HFFc6 (cell line): ENCODE measurements at places on chromosomes 11 and 22. TPM values are rescaled to one million over a fixed set of nuclear protein-coding genes. Genes with fewer than 3 reads are reported as not detected.
A peak's percentile ranks its signal among the peaks of the same experiment; 100 is the strongest.

TSGA10IP gene
- 0.31 TPM in 1 of 3 replicates, not detected in the others for total RNA-seq

DNA sequence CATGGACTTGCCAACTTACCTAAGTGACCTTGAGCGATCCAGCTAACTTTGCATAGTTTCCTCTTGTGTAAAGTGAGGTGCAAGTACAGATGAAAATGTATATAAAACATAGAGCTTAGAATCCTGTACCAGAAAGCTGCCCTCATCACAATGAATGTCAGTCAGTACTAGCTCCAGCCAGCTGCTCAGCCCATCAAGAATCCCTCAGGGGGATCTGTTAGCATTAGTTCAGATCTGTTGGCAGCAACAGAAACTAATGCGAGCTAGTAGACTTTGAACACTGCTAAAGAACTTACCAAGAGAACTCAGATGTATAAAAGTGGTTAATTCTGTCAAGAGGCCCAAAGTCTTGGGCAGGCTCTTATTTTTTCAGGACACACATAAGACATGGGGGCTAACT is 6.3 kb upstream of the C11orf91 start:
- no peak for DNase-seq

PGA5 gene
- not detected in 3 replicates for total RNA-seq

- DNase-seq: no peak
Observed at GRCh38 chr22:50177537-50178470, 7.3 kb downstream of the PANX2 start.

GRCh38 chr11:2122222-2122906 is 16.8 kb downstream of the IGF2 start:
- DNase-seq: peak; percentile 35

GRCh38 chr22:48975886-48976285 is 851.8 kb downstream of the BRD1 start:
- DNase-seq: no peak

DNA sequence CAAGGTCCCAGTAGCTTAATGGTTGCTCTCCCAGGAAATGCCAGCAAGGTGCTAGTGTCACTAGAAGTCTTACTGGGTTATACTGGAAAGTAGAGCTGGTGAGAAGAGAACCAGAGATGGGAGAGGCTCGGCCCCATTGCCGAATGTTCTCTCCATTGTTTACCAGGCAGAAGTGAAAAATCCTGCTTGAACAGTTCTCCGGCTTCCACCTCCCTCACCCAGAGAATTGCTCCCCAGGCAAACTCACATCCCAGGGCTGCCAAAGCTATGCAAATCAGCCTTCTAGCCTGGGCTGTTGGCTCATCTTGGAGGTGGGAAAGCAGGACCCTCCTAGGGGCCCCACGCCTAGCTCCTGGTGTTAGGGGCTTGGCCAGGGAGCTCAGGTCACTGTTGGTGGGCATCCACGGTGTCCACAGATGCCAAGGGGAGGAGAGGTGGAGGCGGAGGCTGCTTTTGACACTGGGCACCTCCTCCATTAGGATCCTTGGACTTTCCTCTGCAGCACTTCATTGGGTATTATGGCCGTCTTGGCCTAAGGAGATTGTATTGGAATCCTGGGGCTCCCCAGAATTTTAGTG is 20.1 kb downstream of the POU2F3 start:
- DNase-seq: no peak

GRCh38 chr11:61403658-61404057 is 11.3 kb downstream of the TMEM216 start:
- no peak for DNase-seq

- no peak for DNase-seq
Observed at GRCh38 chr11:95284057-95285052, 53.4 kb upstream of the SESN3 start.

DNA sequence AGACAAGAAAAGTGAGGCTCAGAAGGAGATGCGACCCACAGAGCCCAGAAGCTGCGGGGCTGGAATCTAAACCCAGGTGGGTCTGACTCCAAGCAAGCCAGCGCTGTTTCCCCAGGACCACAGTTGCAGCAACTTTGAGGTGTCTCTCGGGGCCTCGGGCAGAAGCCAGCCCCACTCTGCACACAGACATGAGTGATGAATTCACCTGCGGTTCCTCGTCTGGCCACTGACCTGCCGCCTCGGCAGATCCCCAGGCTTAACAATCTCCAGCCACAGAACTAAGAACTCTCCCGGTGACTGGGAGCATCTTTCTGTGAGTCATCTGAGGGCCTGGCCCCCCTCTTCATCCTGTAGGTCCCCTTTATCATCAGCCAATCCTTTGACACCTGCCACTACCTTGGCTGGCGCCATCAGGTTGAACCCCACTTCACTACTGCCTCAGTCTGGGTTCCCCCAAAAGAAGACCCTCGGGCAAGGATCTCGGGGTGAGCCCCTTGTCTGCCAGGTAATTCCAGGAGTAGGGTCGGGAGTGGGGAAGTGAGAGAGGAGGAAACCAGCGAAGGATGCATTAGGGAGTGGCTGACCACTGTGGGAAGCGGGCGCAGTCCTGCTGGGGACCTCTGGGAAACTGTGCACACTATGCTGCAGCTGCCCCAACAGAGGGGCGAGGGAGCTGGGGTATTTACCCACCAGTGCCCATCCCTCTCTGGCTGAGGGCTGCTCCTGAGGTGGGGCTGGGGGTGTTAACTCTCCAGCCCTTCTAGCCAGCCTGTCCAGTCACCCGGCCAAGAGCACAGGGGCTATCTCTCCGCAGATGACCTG is 33.0 kb upstream of the MN1 start:
- no peak for DNase-seq

GRCh38 chr22:46736705-46737104 is 1.3 kb downstream of the CERK start:
- DNase-seq: no peak

MPZL3 gene
- 0.21 to 0.22 TPM in 2 of 3 replicates, not detected in the other for total RNA-seq

GRCh38 chr22:30969532-30970355 is 679 bp downstream of the TUG1 start:
- DNase-seq: peak; percentile 1

PIK3IP1 gene
- total RNA-seq: 9.3 to 11.3 TPM (median 9.6 TPM) in 3 replicates

HEPHL1 gene
- total RNA-seq: not detected in 2 replicates

UPK3A gene
- total RNA-seq: not detected in 3 replicates

BBOX1 gene
- not detected in 3 replicates for total RNA-seq

PLAAT5 gene
- not detected in 3 replicates for total RNA-seq

DNA sequence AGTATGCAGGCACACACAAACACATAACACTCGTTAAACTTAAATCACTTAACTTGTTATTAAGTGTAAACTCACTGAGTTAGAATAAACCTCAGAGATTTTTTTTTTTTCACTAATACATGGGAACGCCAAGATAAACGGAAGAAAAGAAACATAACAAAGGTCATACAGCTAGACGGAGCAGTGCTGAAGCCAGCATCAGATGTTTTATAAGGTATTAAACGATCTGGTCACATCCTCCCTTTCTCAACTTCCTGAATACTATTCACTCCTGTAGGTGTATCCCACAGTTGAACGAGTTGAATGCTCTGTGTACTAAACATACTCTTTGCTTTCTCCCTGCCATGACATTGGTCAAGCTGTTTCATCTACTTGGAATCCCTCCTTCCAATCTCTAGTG is 212.0 kb downstream of the SWAP70 start:
- DNase-seq: no peak

GRCh38 chr11:70418130-70418529 is 19.8 kb downstream of the CTTN start:
- no peak for DNase-seq

- DNase-seq: no peak
Observed at GRCh38 chr11:14374922-14375830, 16.2 kb upstream of the RRAS2 start.

- no peak for DNase-seq
Observed at GRCh38 chr22:32574958-32575910, 100.6 kb downstream of the FBXO7 start.

DNA sequence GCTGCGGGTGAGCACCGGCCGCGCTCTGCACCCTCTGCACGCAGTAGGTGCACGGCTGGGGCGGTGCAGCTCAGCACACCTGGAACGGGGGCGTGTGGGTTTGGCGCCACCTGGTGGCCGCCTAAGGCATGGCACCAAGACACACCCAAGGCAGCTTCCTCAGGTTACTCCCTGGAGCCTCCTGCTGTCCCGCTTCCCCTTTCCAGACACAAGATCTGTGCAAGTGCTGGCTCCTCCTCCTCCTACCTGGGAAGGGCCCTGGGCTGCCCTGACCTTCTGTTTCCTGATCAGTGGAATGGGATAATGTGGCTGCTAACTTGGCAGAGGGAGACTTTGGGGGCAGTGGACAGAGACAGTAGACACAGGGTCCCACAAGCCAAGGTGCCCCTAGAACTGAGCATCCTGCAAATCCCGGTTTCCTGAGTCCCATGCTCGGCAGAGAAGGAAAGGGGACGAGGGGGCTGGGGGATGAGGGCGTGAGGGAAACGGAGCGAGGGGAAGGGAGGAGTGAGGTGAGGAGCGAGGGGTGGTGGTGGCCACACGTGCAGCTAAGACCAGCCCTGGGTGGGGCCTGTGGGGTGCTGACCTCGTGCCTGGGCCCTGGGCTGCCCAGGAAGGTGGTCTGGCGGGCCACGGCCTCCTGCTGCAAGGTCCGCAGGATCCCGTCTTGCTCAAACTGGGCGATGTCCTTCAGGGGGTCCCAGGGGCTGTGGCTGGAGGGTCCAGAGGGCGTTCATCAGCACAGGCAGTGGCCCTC is 34.8 kb upstream of the CARS1 start:
- DNase-seq: peak; percentile 52

DNA sequence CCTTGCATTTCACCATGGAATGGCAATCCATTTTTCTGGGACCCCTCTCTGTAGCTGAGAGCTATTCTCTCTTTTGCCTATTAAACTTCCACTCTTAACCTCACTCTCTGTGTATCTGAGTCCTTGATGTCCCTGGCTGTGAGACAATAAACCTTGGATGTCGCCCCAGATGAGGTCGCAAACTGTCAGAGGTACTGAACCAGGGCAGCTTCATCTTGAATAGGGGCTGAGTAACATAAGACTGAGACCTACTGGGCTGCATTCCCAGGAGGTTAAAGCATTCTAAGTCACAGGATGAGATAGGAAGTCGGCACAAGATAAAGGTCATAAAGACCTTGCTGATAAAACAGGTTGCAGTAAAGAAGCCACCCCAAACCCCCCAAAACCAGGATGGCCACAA is 68.0 kb downstream of the RSF1 start:
- peak; percentile 2 for DNase-seq

DNA sequence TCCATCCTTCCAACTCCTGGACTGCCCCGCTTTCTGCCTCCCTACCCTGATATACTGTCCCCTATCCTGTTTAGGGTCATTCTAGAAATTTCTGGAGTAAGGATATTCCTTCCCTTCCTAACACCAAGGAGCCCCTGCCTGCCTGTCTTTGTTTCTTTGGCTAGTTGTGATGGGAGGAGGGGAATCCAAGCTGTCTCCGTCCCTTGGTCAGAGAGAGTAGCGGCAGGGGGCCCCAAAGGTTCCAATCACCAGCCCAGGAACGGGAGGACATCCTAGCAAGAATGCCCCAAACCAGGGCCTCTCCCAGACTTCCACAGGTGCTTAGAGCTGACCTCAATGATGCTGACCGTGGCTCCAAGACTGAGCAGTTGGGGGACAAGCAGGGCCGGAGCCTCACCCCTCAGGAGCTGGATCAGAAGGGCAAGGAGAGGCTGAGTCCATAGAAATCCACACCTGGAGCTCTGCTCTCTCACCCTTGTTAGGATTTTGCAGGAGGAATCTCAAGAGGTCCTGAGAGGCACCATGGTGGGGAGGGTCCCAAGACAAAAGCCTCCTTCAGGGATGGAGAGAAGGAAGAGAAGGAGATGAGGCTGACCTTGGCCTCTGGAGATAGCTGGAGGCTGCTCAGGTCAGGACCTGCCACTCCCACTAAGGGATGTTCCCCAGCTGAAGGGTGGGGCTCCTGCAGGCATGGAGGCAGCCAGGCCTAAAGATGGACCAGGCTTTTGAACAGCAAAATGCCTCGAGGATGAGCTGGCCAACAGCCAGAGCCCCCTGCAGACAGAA is 13.6 kb downstream of the SLC22A12 start:
- no peak for DNase-seq

DNA sequence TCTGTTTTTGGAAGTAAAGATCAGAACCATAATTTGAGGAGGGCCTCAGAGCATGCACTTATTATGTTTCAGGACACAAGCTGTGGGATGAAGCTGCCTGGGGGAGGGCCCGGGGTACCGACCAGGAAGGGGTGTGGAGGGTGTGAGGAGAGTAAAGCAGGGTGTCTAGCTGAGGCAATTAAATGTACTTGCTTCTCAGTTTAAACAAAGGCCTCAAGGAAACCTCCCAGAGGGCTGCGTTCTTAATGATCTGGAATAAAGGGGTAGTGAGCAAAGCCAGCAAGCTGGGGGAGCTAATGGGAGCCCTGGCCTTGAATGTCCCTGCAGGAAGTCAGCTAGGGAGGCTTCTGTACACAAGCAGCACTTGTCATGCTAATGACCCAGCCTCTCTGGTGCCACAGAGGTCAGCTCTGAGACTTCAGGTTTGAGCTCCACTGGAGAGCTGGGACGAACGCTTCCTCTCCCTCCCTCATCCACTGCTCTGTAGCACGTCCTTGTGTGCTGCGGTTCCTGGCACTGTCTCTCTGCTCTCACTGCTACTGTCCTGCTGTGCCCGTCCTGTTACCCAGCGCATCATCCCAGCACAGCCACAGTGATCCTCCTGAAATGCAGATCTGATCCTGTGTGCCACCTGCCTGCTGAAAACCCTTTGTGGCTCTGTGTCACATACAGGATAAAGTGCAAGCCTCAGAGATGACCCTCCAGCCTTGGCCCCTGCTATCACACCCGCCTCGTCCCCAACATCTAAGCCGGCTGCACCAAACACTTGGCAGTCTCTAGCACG is 159.7 kb downstream of the DBX1 start:
- DNase-seq: no peak

ZNF280B gene
- 0.18 to 0.32 TPM (median 0.21 TPM) in 3 replicates for total RNA-seq

DNA sequence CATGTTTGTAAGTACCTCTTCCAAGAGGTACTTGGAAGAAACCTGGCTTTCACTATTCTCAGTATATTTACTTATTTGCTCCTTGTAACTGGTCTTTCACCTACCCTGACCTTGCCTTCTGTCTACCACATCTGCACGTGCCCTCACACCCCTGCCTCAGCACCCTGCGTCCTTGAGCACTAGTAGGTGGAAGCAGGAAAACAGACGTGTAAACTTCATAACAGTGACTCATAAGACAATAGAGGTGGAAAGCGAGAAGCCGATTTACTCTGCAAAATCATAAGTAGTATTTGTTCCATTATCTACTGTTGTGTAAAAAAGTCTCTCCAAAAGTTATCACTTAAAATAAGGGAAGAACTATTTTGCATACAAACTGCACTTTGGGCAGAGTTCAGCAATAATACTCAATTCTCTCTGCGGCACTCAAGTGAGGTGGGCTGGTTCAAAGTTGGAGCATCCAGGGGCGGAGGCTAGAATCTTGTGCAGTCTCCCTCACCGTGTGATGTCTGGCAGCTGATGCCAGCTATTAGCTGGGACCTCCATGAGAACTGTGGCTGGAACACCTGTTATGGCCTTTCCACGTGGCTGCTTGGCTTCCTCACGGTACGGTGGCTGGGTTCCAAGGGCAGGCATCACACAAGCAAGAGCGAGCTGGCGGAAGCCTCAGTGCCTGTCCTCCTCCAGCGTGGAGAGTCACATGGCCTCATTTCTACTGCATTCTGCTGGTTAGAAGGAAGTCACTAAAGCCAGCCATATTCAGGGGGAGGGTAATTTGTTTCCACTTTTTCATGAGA is 30.4 kb downstream of the PACS1 start:
- DNase-seq: no peak

BATF2 gene
- total RNA-seq: 0.28 to 0.51 TPM (median 0.42 TPM) in 3 replicates
